ENCODE measurements at places on chromosomes 3 and 15.

DNA sequence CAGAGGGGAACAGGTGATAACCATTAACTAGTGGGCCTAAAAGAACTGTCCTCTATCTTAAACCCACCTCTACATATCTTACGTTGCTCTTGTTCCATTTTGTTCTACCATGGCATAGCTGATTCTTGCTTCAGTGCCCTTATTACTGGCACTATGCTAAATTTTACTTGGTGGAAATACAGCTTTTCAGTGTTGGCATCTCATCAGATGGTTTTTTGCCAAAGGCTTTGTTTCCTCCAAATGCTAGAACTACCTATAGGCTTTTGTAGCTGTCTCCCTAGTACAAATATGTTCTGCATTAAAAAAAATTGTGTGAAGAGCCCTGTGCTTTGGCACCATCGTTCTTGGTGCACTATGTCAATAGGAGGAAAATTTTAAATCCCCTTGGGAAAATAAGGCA lies 145.0 kb upstream of the ZBTB20 start:
- DNase-seq = no peak

- DNase-seq = no peak
Observed at GRCh38 chr3:66532613-66533012, 31.8 kb upstream of the LRIG1 start.

GRCh38 chr15:94259863-94260262 lies 28.5 kb downstream of the MCTP2 start:
- DNase-seq = no peak

DNA sequence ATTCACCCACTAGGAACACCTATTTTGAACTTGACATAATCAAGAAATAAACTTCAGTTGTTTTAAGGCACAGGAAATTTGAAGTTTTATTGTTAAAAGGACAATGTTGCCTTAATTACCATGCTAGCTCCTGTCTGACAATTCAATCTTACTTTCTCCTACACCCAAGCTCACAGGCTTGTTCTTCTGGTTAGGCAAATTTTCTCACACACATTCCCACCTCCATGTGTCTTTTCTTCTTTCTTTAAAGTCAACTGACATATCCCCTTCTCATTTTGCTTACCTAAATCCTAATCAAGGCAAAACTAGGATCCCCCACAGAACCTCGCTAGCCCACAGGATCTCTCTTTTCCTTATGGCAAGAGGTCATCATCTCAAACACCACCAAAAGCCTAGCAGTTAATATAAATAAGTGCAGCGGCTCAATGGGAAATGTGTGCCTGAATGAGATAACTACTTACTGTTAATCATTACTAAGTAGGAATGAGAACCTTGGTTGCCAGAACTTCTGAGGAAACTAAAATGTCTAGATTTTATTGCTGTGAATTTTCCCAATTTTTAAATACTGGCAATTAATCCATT lies 189.3 kb downstream of the PLCH1 start:
- DNase-seq = no peak

- no peak for DNase-seq
Observed at GRCh38 chr15:58413253-58413652, 18.5 kb upstream of the LIPC start.

DNA sequence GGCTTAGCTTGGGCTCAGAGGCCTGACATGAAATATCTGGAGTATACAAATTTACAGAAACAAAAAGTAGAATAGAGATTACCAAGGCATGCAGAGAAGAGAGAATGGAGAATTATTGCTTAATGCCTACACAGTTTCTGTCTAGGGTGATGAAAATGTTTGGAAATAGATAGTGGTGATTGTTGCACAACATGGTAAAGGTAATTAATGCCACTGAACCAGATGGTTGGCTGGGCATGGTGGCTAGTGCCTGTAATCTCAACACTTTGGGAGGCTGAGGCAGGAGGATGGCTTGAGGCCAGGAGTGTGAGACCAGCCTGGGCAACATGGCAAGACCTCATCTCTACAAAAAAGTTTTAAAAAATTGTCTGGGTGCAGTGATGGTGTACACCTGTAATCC lies 46.6 kb upstream of the OSBPL11 start:
- no peak for DNase-seq

GRCh38 chr15:87653646-87654045 lies 602.9 kb downstream of the NTRK3 start:
- DNase-seq = no peak

GRCh38 chr15:65008983-65009382 lies 19.3 kb upstream of the SPG21 start:
- DNase-seq = no peak
